ENCODE measurements at places on chromosomes 7 and 10. TPM values are rescaled to one million over a fixed set of nuclear protein-coding genes. Genes with fewer than 3 reads are reported as not detected.

CRPPA gene
- total RNA-seq = 1.2 TPM

- no peak overlapping the region for H3K27ac ChIP-seq
- H3K36me3 ChIP-seq = peaks cover 11% of the 10 kb centered on the region
- no peak overlapping the region for H3K4me3 ChIP-seq
Measured at GRCh38 chr10:22365233-22365632, 19.9 kb downstream of the SPAG6 start.

ASIC3 gene
- 5.3 TPM for total RNA-seq

MSS51 gene
- total RNA-seq = 2.9 TPM

- H3K36me3 ChIP-seq = no peaks in the 10 kb centered on the region
- no peak for DNase-seq
- no peak overlapping the region for H3K27ac ChIP-seq
- H3K27me3 ChIP-seq = peaks cover 3% of the 10 kb centered on the region
- H3K4me3 ChIP-seq = no peak overlapping the region
- no peaks in the 10 kb centered on the region for H3K4me1 ChIP-seq
Measured at GRCh38 chr10:71234004-71234894, 21.9 kb downstream of the UNC5B start.

DNA sequence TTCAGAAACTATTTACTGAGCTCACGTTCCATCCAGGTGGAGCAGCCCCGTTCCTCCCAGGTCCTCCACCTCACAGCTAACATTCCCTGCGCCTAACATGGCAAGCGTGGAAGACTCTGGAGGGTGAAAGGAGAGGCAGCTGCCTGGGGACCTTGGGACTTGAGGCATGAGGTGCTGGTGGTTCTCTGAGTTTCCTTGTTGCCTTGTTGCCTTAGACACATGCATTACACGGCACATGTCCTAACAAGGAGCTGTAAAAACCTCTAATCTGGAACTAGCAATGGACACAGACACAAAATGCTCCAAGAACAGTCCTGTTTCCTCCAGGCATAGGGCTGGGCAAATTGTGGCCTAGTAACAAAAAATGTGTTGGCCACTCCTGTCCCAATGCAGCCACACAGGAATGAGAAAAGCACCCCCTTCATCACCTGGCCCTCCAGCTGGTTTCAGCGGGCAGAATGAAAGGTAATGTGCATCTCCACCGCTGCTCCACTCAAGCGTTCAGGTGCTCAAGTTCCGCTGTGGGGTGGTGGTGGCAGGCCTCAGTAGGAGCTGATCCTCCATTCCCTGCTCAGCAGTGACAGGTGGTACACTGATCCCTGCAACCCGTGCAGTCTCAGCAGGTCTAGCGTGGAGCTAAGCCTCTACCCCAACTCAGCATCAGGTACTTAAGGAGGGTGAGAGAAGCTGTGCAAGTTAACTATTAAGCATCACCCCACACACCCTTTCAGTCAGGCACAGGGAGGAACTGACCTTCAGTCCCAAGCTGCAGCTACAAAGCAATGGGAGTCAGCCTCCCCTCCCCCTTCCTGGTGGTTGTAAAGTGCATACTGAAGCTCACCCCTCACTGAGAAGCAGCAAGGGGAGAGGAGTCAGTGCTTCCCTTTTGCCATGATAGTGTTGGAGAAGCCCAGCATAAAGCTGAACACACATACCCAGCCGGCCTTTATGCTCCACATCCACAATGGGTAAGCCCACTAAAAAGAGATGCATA, 382.8 kb downstream of the SDK1 start:
- H3K36me3 ChIP-seq = no peaks in the 10 kb centered on the region
- H3K27me3 ChIP-seq = peaks cover 6% of the 10 kb centered on the region
- H3K4me1 ChIP-seq = no peaks in the 10 kb centered on the region
- no peak overlapping the region for H3K4me3 ChIP-seq
- no peak overlapping the region for H3K27ac ChIP-seq

GRCh38 chr10:106866244-106866845, 298.2 kb downstream of the SORCS1 start:
- no peaks in the 10 kb centered on the region for H3K36me3 ChIP-seq
- no peak overlapping the region for H3K27ac ChIP-seq
- H3K27me3 ChIP-seq = no peaks in the 10 kb centered on the region
- no peaks in the 10 kb centered on the region for H3K4me1 ChIP-seq

Data from activated CD8-positive, alpha-beta memory T cell treated with anti-CD3 and anti-CD28 coated beads, Interleukin-2, amount 10 ng/mL, durations not matched to agents 7 days and 5 days (primary cell).